ENCODE measurements at places on chromosomes 5 and 9. TPM values are rescaled to one million over a fixed set of nuclear protein-coding genes. Genes with fewer than 3 reads are reported as not detected.

GRCh38 chr5:167594061-167594435, 697.4 kb upstream of the WWC1 start:
- H3K27me3 ChIP-seq, result no peaks in the 10 kb centered on the region
- no peak overlapping the region for H3K4me3 ChIP-seq
- no peak overlapping the region for H3K27ac ChIP-seq
- no peak for DNase-seq

- no peaks in the 10 kb centered on the region for H3K27me3 ChIP-seq
- H3K27ac ChIP-seq, result peak overlapping the region; percentile 40
- H3K4me1 ChIP-seq, result no peaks in the 10 kb centered on the region
- H3K4me3 ChIP-seq, result no peak overlapping the region
- no peak for DNase-seq
- no peaks in the 10 kb centered on the region for H3K36me3 ChIP-seq
These were observed 27.2 kb downstream of the ATP6V0E1 start for GRCh38 chr5:173010547-173011464.

FCN1 gene
- not detected for polyA plus RNA-seq

DNA sequence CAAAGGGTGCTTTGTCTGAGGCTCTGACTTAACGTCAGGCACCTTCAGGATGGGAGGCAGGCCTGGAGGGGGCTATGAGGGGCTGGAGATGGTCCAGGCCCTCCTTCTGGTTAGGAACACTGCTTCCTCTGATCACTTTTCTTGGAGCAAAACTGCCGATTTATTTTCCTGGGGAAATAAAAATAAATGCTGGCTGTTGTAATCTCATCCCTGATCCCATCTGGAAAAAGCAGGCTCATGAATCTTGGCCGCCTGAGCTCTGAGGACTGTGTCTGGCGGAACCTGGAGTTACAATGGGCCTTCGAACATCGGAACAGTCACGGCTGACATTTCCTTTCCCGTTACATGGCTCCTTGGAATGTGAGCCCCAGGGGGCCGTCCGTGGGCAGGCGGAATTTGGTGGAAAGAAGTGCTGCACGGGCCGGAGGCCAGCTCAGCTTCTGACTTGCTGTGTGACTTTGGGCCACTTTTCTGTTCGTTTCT, 157.8 kb downstream of the RGS3 start:
- no peaks in the 10 kb centered on the region for H3K27me3 ChIP-seq
- no peak overlapping the region for H3K4me3 ChIP-seq
- no peak for DNase-seq
- peak overlapping the region; percentile 100 for H3K27ac ChIP-seq

GRCh38 chr5:33008751-33009418, 297.8 kb downstream of the NPR3 start:
- H3K4me1 ChIP-seq, result peaks cover 7% of the 10 kb centered on the region
- no peak for DNase-seq
- H3K4me3 ChIP-seq, result no peak overlapping the region
- no peak overlapping the region for H3K27ac ChIP-seq
- no peaks in the 10 kb centered on the region for H3K27me3 ChIP-seq

DNA sequence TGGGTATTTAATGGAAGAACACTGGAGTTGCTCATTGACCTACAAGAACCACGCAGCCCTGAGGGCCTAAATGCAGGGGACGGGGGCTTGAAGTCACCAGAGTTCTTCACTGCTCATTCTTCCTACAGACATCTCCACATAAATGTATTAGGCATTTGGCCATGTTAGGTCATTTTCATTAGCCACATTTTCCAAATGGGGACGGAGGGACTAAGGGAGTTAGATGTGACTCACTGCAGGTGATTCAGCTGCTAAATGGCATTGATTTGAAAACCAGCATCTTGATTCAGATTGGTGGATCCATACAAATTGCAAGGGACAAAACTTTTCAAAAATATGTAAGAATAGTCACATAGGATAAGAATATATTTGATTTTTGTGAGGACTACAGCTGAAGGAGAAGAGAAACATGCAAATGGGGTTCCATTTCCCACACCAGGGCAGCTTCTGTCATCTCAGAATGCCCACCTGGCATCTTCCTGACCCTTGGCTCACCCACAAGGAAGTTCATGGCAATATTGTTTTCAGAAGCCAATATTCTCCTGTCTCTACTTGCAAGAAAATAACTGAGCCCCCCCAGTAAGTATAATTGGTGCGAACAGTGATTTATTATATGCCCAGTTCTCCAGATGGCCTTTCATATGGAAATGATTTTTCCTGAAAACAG, 264.8 kb downstream of the DOCK8 start:
- no peaks in the 10 kb centered on the region for H3K36me3 ChIP-seq
- DNase-seq, result no peak
- no peak overlapping the region for H3K27ac ChIP-seq
- H3K4me3 ChIP-seq, result no peak overlapping the region
- no peaks in the 10 kb centered on the region for H3K4me1 ChIP-seq

TNFSF15 gene
- polyA plus RNA-seq, result 0.64 TPM

- H3K27me3 ChIP-seq, result no peaks in the 10 kb centered on the region
- no peak overlapping the region for H3K4me3 ChIP-seq
- H3K27ac ChIP-seq, result no peak overlapping the region
- no peaks in the 10 kb centered on the region for H3K36me3 ChIP-seq
These were observed 415.3 kb downstream of the MAN2A1 start for GRCh38 chr5:110104726-110105669.

GRCh38 chr5:77876862-77877502, 100.8 kb upstream of the TBCA start:
- H3K27me3 ChIP-seq, result no peaks in the 10 kb centered on the region
- H3K36me3 ChIP-seq, result no peaks in the 10 kb centered on the region
- no peak for DNase-seq
- H3K27ac ChIP-seq, result no peak overlapping the region
- no peak overlapping the region for H3K4me3 ChIP-seq

GRCh38 chr9:18756712-18757125, 276.3 kb downstream of the SAXO1 start:
- no peak for DNase-seq
- no peaks in the 10 kb centered on the region for H3K27me3 ChIP-seq
- H3K4me3 ChIP-seq, result no peak overlapping the region

- H3K4me3 ChIP-seq, result no peak overlapping the region
- no peak for DNase-seq
- no peak overlapping the region for H3K27ac ChIP-seq
- no peaks in the 10 kb centered on the region for H3K4me1 ChIP-seq
These were observed 29.5 kb downstream of the SLC46A2 start for GRCh38 chr9:112861155-112861554.

GRCh38 chr5:179294891-179295777, 50.1 kb downstream of the ADAMTS2 start:
- peak; percentile 80 for DNase-seq
- H3K27ac ChIP-seq, result peak overlapping the region; percentile 98
- H3K4me3 ChIP-seq, result no peak overlapping the region
- H3K4me1 ChIP-seq, result no peaks in the 10 kb centered on the region
- no peaks in the 10 kb centered on the region for H3K36me3 ChIP-seq
- no peaks in the 10 kb centered on the region for H3K27me3 ChIP-seq

LRRC70 gene
- 0.08 TPM for polyA plus RNA-seq

GRCh38 chr9:99425124-99425523, 203.0 kb downstream of the SEC61B start:
- no peaks in the 10 kb centered on the region for H3K36me3 ChIP-seq
- no peak for DNase-seq
- H3K4me1 ChIP-seq, result 0 out of 2 replicates have a peak, but pooled peaks cover 4% of the 10 kb centered on the region
- no peak overlapping the region for H3K4me3 ChIP-seq

- no peaks in the 10 kb centered on the region for H3K36me3 ChIP-seq
- H3K4me1 ChIP-seq, result no peaks in the 10 kb centered on the region
- H3K27ac ChIP-seq, result no peak overlapping the region
These were observed 181.9 kb downstream of the ESM1 start for GRCh38 chr5:54803471-54804011.

AK8 gene
- 0.77 TPM for polyA plus RNA-seq

DNA sequence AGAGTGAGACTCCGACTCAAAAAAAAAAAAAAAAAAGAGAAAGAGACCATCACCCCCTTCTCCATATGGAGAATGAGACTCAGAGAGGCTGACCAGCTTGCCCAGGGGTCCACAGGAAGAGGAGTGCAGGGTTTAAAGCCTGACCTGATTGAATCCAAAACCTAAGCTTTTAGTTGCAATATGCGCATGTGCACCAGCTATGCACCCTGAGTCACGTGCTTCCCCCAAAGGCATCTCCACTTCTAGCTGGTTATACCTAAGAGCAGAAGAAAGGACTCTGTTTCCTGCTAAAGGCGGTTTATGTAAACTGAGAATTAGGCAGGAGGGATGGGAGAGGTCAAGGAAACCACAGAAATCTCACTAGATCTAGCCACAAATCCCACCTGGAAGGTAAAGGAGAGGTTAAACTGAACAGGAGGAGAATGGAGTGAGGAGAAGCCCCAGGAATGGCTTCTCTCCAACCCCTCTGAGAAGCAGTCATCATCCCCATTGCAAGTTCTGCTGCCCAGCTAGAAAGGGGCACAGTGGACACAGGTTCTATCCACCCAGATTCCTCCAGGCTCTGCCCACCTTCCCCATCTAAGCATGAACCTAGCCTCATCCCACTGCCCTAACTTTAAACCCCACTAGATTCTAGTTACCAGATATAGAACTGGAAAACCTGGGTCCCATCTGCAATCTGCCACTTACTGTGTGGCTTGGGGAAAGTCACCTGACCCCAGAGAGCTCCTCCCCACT, 171.3 kb downstream of the ACTL7B start:
- DNase-seq, result no peak
- no peaks in the 10 kb centered on the region for H3K36me3 ChIP-seq
- no peak overlapping the region for H3K4me3 ChIP-seq
- H3K27me3 ChIP-seq, result no peaks in the 10 kb centered on the region
- no peaks in the 10 kb centered on the region for H3K4me1 ChIP-seq

DNA sequence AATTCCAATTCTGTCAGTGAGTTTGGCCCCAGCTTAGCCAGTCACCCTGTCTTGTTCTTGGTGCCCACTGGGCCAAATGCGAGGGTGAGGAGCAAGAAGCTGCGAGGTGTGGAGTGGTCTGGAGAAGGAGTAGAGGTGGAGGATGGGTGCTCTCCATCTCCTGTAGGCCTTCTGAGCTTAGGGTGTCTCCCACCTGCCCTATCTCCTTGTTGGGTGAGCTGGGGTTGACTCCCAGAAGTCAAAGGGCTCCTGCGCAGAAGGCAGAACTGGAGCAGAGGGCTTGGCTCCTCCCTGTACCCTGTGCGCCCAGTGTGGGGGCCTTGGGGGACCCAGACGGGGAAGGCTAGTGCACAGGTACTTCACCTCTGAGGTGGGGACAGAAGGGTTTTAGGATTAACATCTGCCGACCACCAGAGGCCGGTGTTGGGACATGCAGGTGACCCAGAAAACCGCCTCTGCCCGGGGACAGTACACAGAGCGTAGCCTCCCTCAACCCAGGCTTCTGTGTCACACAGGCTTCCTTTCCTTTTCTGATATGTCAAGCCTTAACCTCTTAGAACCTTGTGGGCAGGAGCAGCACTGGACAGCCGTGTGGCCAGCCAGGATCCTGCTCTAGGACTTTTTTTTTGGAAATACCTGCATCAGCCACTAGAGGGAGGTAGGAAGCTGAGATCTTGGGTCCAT, 16.9 kb downstream of the IL5 start:
- H3K27ac ChIP-seq, result no peak overlapping the region
- H3K4me1 ChIP-seq, result no peaks in the 10 kb centered on the region
- H3K36me3 ChIP-seq, result no peaks in the 10 kb centered on the region

DNA sequence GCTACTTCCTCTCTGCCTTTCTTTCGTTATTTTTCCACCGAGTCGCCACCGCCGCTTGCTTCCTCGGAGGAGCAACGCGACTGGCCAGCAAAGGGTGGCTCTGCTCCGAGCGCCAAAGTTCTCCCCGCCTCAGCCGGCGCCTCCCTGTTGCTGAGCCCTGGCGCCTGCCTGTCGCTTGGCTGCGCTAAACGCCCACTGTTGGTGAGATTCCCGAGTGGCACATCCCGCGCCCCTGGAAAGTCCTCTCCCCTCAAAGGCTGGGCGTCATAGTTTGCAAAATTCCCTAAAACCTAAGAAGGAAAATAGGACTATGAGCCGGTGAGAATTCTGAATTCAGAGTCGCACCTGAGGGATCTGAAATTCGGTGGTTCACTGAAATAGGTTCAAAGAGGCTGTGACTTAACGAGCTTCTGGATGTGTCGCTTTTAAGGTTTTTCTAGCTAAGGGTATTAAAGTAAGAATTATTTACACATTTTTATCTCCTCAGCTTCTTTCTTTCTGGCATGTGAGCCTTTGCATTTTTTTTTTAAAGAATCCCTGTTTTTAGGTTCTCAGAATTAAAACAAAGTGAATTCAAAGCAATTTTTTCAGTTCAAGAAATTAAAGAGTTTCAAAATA, at the start of gene GRIN3A:
Gene GRIN3A, minus strand, starts transcription at position 82 of the 618 bp plus-strand sequence. CDS start 668 bp downstream, outside the sequence.
- no peak within 1 kb of the TSS for H3K27ac ChIP-seq
- no peak within 1 kb of the TSS for H3K4me3 ChIP-seq
- no peaks in the 10 kb centered on the region for H3K36me3 ChIP-seq
- no peaks in the 10 kb centered on the region for H3K4me1 ChIP-seq

- H3K36me3 ChIP-seq, result no peaks in the 10 kb centered on the region
- H3K4me3 ChIP-seq, result no peak overlapping the region
- H3K27ac ChIP-seq, result no peak overlapping the region
- DNase-seq, result no peak
These were observed 234.6 kb downstream of the GABRB2 start for GRCh38 chr5:161311965-161312364.

GARIN3 gene
- polyA plus RNA-seq, result not detected

GRCh38 chr5:91052977-91053740, 330.0 kb downstream of the ARRDC3 start:
- H3K27me3 ChIP-seq, result no peaks in the 10 kb centered on the region
- H3K27ac ChIP-seq, result no peak overlapping the region
- DNase-seq, result no peak
- no peaks in the 10 kb centered on the region for H3K36me3 ChIP-seq
- H3K4me1 ChIP-seq, result peaks cover 5% of the 10 kb centered on the region

GRCh38 chr9:10331157-10331556, 281.6 kb downstream of the PTPRD start:
- no peak overlapping the region for H3K27ac ChIP-seq
- H3K27me3 ChIP-seq, result no peaks in the 10 kb centered on the region
- H3K36me3 ChIP-seq, result no peaks in the 10 kb centered on the region
- no peak for DNase-seq
- no peaks in the 10 kb centered on the region for H3K4me1 ChIP-seq

CARTPT gene
- polyA plus RNA-seq, result not detected

CDHR2 gene
- polyA plus RNA-seq, result 0.02 TPM

- H3K36me3 ChIP-seq, result no peaks in the 10 kb centered on the region
- H3K4me3 ChIP-seq, result no peak overlapping the region
- peaks cover 11% of the 10 kb centered on the region for H3K4me1 ChIP-seq
- H3K27ac ChIP-seq, result no peak overlapping the region
- no peaks in the 10 kb centered on the region for H3K27me3 ChIP-seq
- no peak for DNase-seq
These were observed 72.2 kb upstream of the FAM169A start for GRCh38 chr5:74938250-74938933.

- no peaks in the 10 kb centered on the region for H3K36me3 ChIP-seq
- no peaks in the 10 kb centered on the region for H3K27me3 ChIP-seq
- no peaks in the 10 kb centered on the region for H3K4me1 ChIP-seq
- no peak overlapping the region for H3K4me3 ChIP-seq
These were observed 59.2 kb downstream of the PPIC start for GRCh38 chr5:122977319-122977718.

GRCh38 chr5:103472830-103473229, 89.8 kb downstream of the NUDT12 start:
- H3K27ac ChIP-seq, result peak overlapping the region; percentile 47
- H3K4me3 ChIP-seq, result no peak overlapping the region
- H3K36me3 ChIP-seq, result no peaks in the 10 kb centered on the region
- no peak for DNase-seq
- no peaks in the 10 kb centered on the region for H3K4me1 ChIP-seq

Measured in SK-N-SH (cell line).